ENCODE measurements at places on chromosomes 16 and 17.

DNA sequence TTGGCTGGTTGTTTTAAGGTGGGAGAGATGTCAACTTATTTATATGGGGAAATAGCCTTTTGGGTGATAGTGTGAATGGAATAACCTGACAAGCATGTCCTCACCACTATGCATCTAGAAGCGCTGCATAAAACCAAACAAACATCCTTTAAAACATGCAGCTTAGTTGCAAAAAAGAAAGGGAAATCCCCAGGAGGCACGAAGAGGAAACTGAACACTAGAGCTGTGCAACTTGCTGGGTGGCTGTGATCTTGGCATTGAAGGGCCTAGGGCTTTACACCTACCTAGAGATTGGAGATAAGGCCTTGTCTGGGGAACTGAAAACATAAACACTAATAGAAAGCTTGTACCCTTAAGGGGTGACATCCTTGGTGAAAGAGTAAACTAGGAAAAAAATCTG is 7.3 kb downstream of the C16orf54 start:
- DNase-seq: no peak

GRCh38 chr16:81905277-81905676 is 106.0 kb downstream of the SDR42E1 start:
- DNase-seq: no peak

- DNase-seq: no peak
Observed at GRCh38 chr16:69037373-69038160, 67.9 kb upstream of the HAS3 start.

- no peak for DNase-seq
Observed at GRCh38 chr16:1968146-1968953, 1.7 kb downstream of the RNF151 start.

DNA sequence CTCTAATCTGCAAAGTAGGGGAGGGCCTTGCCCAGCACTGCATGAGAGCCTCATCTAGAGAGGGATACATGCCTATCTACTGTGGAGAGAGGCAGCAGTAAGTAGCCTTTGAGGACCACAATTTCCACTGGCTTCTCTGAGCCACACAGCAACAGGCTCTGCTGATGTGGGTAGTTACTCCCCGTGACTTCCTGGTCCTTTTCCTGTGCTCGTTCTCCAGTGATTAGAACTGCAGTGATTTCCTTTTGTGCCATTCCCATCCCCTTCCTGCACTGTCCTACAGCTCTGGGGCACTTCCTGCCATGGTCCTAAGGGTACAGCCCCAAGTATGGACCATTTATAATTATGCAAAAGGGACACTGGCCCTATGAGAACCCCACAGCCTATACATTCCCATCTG is 3.0 kb downstream of the PLSCR3 start:
- no peak for DNase-seq

- no peak for DNase-seq
Observed at GRCh38 chr17:51185763-51186332, 19.6 kb downstream of the NME2 start.

GRCh38 chr17:72512649-72513556 is 392.1 kb downstream of the SOX9 start:
- DNase-seq: no peak

DNA sequence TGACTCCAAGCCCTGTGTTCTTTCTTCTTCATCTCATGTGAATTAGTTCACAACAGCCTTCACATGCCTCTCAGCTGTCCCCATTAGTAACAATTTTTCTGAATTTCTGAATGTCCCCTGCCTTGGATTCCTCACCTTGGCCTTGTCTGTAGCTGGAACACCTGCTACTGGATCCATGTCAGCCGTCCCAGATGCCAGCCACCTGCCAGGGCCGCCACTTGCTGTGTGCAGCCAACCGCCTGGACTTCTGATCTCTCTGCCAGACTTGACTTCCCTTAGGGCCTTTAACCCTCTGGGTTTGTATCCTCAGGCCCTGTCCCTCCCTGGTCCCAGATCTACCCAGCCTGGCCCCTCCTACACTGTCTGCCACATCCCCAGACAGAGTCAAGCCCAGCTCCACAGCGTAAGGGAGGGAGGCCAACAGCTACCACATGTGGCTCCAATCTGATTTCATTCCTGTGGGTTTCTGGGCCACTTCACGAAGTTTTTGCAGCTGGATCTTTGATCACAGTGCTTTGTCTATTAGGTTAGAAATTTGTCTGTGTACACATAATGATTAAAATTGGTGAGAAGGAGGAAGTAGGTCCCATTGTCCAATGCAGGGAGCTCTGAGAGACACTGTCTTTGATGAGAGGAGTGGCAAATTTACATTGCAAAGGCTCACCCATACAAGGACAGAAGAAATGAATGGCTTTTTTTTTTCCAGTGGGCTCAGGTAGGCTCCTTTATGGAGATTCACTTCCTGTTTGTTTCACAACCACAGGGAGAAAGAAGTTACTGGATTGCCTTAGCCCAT is 15.3 kb downstream of the MPP2 start:
- no peak for DNase-seq

- DNase-seq: no peak
Observed at GRCh38 chr16:1481906-1482835, 6.6 kb downstream of the PTX4 start.

DNA sequence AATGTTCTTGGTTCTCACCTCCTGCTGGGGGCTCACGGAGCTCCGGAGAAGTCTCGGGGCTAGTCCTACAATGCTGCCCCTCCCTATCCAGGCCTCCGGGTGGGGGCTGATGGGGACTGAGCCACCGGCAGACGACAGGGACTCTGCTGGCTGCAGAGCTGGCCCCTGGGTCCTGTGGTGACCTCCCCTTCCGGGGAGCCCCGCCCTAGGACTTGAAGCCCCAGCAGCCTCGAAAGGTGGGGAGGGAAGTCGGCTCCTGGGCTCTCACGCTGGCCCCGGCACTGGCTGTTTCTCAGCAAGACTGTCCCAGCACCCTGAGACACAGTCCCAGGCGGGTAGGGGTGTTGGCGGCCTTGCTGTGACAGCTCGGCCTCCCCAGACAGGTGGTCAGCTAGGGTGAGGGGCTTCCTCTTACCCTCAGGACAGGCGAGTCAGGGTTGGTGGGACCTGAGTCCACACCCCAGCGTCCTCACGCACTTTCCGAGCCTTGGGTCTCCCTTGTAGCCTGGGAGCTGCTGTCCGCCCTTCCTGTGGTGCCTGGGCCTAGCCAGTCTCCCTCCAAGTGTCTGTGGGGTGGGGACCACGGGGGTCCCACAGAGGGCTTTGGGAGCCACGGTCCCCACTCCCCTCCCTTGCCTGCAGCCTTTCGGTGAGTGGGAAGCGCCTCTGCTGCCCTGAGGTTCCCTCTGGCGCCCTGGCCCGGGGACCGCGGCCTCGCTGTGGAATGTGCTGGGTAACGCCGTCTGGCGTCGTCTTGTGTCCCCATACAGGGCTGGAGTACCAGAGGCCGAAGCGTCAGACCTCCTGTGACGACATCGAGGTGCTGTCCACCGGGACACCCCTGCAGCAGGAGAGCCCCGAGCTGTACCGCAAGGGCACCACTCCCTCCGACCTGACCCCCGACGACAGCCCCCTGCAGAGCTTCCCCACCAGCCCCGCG is 76.6 kb downstream of the KLHDC4 start:
- no peak for DNase-seq

DNA sequence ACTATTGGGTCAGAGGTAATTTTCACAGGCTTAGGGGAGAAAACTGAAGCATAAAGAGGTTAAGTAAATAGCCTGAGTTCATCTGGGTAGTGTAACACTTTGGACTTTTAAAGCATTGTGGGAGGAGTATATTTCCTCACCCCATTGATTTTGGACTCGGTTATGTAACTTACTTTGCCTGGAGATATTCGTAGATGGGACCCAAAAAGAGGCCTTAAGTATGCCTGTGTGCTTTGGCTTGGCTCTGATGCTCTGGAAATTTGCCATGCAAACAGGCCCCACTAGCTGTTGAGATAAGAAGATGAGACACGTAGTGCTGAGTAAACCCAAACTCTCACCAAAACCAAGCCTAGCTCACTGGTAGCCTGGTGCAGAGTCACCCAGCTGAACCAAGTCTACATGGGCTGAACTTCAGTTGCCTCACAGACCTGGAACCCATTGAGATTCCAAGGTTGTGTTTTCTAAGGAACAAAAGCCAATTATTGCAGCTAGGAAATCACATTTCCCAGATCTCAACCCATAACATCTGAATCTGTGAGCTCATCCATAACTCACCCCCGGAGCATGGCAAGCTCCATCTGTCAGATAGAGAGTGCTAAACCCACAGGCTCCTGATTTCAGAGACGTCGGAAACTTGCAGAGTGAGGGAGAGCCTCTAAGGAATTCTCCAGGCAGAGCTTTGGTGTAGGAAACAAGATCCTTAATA is 536.0 kb upstream of the C16orf82 start:
- no peak for DNase-seq

GRCh38 chr16:4123616-4124300 is 7.5 kb upstream of the ADCY9 start:
- no peak for DNase-seq

GRCh38 chr16:73427164-73427563 is 379.2 kb upstream of the ZFHX3 start:
- no peak for DNase-seq
